Psoas muscle (tissue), 8 donors: ENCODE measurements at places on chromosomes 13 and 19.

GRCh38 chr13:100039740-100040139 lies 49.2 kb upstream of the PCCA start:
- DNase-seq, result no peak

- DNase-seq, result no peak
Measured at GRCh38 chr13:66644855-66645460, 585.2 kb downstream of the PCDH9 start.

DNA sequence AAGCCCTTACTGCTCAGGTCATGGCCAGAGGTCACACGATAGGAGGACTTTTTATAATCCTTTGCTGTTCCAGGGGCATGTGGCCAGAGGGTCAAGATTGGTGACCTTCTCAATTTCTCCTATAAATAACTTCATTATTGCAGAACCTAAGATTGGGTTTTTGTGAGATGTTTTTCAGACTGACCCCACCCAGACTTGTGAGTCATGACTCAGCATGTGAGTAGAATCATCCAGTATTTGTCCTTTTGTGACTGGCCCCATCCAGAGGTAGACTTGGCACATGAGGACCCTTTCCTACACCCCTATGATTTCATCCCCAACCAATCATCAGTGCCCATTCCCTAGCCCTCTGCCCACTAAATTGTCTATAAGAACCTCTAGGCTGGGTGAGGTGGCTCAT lies 84.5 kb upstream of the ABCC4 start:
- DNase-seq, result no peak

- no peak for DNase-seq
Measured at GRCh38 chr13:98181111-98181815, 4.2 kb upstream of the RNF113B start.

- no peak for DNase-seq
Measured at GRCh38 chr13:51849145-51850101, 4.4 kb upstream of the TMEM272 start.

- no peak for DNase-seq
Measured at GRCh38 chr19:43502419-43502976, 2.0 kb downstream of the PHLDB3 start.

DNA sequence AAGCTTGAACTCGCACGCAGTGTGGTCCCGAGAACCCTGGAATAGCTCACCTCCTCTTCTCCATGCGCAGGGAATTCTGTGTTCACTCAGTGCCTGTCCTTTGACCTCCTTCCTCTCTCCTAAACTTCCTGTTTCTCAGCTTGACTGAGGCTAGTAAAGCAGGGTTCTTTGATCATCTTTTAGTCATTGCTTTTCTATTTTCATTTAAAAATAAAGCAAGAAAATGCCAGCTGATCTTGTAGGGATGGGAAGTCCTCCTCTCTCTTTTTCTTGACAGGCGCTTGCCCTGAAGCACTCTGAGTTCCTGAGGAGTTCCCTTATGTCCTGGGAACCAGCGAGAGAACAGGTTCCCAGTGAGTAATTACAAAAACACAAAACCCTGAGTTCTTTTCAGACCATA lies 62.8 kb downstream of the ARHGEF7 start:
- no peak for DNase-seq
